ENCODE measurements at places on chromosomes 4 and X. TPM values are rescaled to one million over a fixed set of nuclear protein-coding genes. Genes with fewer than 3 reads are reported as not detected.

Gene APLN
- 0.83 TPM for total RNA-seq

Gene MAGEA12
- total RNA-seq, result not detected

Gene FAM9C
- total RNA-seq, result not detected

Gene SPANXC
- total RNA-seq, result not detected
